ENCODE measurements at places on chromosomes 13 and 19. TPM values are rescaled to one million over a fixed set of nuclear protein-coding genes. Genes with fewer than 3 reads are reported as not detected.

KLK3 gene
- not detected for total RNA-seq

PTGIR gene
- not detected for total RNA-seq

LRRC4B gene
- 42.5 TPM for total RNA-seq

DNA sequence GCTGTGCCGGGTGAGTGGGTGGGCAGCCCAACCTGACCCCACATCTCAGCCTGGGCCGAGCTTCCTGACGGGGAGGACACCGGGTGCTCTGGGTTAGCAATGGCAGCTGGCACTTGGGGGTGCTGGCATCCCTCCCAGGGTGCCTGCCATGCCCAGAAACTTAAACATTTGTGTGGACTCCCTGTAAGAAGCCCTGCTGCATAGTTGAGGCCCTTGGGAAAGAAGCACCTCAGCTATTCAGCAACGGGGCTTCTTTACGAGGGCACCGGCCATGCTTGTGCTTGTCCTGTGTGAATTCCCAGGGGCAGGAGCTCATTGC, 33.8 kb upstream of the MEDAG start:
- DNase-seq, result no peak

DNA sequence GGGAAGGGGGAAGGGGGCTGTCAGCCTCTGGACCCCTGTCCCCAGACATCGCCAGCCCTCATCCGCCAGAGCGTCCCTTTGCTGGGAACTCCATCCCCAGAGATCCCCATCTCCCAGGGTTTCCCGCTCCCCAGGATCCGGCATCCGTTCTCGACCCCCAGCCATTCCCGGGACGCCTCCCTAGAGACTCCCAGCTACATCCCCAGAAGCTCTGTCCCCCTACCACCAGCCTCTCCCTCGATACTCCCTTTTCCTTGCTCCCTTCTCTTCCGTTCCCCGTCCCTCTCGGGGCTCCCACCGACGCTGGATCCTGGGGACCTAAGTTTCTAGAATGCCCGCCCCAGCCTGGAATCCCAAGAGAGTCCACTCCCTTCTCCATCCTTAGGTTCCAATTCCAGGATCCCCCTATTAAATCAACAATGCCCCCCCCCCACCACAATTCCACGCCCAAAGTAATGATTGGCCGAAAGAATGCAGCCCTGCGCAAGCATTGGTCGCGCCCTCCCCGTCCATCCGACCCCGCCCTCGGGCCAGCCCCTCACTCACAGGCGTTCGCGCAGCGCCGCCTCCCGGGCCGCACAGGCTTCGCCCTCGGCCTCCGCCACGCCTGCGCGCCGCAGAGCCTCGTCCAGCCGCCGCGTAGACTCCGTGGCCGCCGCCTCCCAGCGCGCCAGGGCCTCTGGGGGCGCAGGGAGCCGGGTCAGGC, 3.2 kb downstream of the CCDC194 start:
- DNase-seq, result peak; percentile 89

- no peak for DNase-seq
Measured at GRCh38 chr19:18393836-18394235, 3.6 kb downstream of the LRRC25 start.

- no peak for DNase-seq
Measured at GRCh38 chr19:6743066-6743465, 3.6 kb downstream of the TRIP10 start.

GRCh38 chr19:16591803-16592556, 19.8 kb upstream of the SLC35E1 start:
- no peak for DNase-seq

DNA sequence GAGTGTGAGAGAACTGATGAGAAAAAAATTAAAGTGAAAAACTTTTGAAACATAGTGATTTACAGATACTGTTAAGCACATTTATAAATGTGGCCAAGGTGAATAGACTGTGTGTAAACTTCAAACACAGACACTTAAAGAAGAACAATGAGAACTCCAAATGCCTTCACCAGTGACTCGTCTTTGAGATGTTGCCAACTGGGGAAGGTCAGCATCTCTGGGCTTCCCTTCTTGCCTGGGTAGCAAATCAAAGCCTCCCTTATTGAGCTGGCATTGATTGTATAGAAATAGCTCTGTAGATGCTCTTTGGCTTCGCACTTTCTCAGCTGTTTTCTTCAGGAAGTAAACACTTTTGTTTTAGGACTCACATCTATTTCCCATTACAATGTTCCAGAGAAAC, 177.3 kb upstream of the SGCG start:
- DNase-seq, result no peak

GRCh38 chr13:99992949-99993351, 11.4 kb downstream of the ZIC2 start:
- DNase-seq, result no peak

DNA sequence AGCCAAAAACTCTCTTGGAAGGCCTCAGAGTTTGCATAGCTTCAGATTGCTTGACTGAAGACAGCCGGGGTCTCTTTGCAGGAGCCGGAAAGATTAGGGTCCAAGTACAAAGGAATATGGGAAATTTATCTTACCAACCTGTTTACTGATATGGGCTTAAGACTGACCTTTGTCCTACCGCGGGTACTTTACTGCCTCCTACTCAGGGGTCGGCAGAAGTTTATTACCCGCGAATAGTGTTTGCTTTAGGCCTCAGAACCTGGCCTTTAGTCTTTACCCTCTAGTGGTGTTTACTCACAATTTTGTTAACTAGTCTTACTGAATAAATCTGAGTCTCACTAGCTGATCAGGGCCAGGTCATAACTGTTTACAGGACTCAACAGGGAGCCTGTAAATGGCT, 765.4 kb upstream of the SPRY2 start:
- no peak for DNase-seq

- DNase-seq, result no peak
Measured at GRCh38 chr19:4728871-4729270, 5.2 kb upstream of the DPP9 start.

GRCh38 chr19:38739440-38740256, 4.6 kb downstream of the CAPN12 start:
- no peak for DNase-seq

GRCh38 chr13:24675806-24676570, 4.2 kb upstream of the ATP12A start:
- DNase-seq, result no peak

- DNase-seq, result no peak
Measured at GRCh38 chr19:8132858-8133458, 16.4 kb downstream of the FBN3 start.

Measured in neural crest cell (in vitro differentiated cells).